ENCODE measurements at places on chromosomes 4 and X.

DNA sequence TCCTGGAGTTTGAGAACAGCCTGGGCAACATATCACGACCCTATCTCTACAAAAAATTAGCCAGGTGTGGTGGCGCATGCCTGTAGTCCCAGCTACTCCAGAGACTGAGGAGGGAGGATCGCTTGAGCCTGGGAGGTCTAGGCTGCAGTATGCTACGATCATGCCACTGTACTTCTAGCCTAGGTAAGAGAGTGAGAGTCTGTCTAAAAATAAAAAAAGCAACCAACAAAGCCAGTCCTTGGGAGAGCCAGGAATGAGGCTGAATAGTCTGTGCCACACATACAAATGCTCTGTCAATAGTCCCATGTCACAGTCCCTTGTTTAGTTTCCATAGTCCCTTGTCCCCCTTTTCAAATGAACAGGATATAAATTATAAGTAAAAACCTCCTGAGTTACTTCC is 19.3 kb upstream of the PRSS48 start:
- no peak overlapping the region for H3K4me3 ChIP-seq
- H3K27me3 ChIP-seq = no peaks in the 10 kb centered on the region

GRCh38 chr4:165539801-165540200 is 161.0 kb downstream of the CPE start:
- no peaks in the 10 kb centered on the region for H3K36me3 ChIP-seq
- no peak overlapping the region for H3K4me3 ChIP-seq
- no peaks in the 10 kb centered on the region for H3K27me3 ChIP-seq
- no peak overlapping the region for H3K27ac ChIP-seq
- no peak for DNase-seq
- H3K4me1 ChIP-seq = no peaks in the 10 kb centered on the region

DNA sequence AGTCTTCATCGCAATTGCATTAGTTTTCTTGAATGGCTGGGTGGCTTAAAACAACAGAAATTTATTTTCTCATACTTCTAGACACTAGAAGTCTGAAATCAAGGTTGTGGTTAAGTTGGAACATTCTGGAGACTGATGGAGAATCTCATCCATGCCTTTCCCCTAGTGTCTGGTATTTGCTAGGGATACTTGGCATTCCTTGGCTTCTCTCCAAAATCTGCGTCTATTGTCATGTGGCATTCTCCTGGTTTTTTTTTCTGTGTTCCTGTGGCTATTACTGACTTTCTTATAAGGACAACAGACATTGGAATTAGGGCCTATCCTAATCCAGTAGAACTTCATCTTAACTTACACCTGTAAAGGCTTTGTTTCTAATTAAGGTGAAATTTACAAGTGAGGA is 272.8 kb upstream of the EPHA5 start:
- H3K27ac ChIP-seq = no peak overlapping the region
- H3K4me3 ChIP-seq = no peak overlapping the region
- no peak for DNase-seq
- H3K4me1 ChIP-seq = no peaks in the 10 kb centered on the region
- no peaks in the 10 kb centered on the region for H3K27me3 ChIP-seq

DNA sequence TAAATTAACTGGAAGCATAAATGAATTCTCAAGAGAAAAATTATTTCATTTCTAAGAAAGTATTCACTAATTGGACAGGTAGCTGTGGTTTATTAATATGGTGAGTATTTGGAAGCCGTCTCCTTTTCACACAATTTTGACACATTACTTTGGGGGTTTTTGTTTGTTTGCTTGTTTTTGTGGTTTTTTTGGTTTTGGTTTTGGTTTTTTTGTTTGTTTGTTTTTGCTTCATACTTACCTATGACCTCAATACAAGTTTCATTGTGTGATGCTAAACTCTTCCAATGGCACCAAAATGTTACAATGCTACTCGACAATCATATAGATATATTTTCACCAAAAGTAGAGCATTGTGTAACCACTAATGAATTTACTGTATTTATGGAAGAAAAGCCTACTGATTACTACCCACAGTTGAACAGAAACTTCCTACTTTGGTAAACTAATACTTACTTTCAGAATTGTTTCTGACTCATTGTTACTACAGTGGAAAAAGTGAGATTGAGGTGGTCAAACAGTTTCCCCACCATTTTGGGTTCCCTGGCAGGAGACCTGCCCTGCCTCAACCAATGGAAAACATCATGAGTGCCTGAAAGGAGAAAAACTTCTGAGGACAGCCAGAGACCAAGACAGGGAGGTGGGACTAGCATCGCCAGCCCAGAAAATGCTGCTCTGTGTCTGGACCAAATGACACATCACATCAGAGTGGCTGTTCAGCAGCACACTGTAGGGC is 443.1 kb downstream of the HNRNPD start:
- H3K4me1 ChIP-seq = no peaks in the 10 kb centered on the region
- H3K36me3 ChIP-seq = no peaks in the 10 kb centered on the region
- H3K27ac ChIP-seq = no peak overlapping the region
- H3K27me3 ChIP-seq = no peaks in the 10 kb centered on the region

GRCh38 chrX:134470013-134470412 is 10.0 kb downstream of the HPRT1 start:
- no peak overlapping the region for H3K27ac ChIP-seq
- no peaks in the 10 kb centered on the region for H3K4me1 ChIP-seq
- H3K36me3 ChIP-seq = no peaks in the 10 kb centered on the region
- H3K27me3 ChIP-seq = no peaks in the 10 kb centered on the region
- no peak overlapping the region for H3K4me3 ChIP-seq

DNA sequence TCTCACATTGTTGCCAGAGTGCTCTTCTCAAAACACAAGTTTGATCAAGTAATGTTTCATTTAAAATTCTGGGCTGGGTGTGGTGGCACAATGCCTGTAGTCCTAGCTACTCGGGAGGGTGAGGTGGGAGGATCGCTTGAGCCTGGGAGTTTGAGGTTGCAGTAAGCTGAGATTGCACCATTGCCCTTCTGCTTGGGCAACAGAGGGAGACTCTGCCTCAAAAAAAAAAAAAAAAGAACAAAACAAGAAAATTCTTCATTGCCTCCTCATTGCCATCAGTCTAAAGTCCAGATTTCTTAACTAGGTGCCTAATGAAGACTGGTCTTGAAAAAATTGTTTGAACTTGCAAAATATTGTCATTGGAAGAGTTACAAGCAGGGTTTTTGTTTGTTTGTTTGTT is 120.1 kb downstream of the MFAP3L start:
- no peaks in the 10 kb centered on the region for H3K27me3 ChIP-seq
- no peak for DNase-seq
- no peak overlapping the region for H3K4me3 ChIP-seq
- H3K4me1 ChIP-seq = no peaks in the 10 kb centered on the region
- H3K27ac ChIP-seq = no peak overlapping the region
- no peaks in the 10 kb centered on the region for H3K36me3 ChIP-seq

DNA sequence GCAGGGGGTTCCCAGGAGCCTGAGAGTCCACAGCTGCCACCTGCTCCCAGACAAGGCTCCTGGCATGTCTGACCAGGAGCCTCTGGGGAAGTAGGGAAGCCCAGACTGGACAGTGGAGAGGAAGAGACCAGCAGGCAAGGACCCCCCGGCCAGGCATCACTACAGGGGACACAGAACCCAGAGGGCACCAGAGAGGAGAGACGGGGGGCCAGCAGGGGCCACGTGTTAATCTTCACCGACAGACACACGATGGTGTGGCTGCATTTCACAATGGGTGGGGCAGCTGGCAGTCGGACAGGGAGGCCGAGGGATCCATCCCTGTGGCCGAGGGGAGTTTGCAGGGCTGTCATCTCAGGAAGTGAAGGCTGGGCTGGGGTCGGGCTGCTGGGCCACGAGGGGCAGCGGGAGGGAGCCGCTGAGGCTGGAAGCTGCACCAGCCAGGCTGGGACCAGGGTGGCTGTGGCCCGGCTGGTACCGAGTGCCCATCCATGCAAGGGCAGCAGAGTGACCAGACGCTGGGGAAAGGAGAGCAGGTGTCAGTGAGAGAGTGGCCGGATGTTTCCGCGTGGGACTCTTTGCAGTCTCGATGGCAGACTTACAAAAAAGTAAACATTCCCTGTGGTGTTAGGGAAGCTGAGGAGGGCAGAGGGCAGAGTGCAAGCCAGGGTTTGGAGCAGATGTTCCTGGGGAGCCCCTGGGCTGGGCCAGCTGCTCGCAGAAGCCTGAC is 4.7 kb downstream of the PDE6B start:
- no peaks in the 10 kb centered on the region for H3K36me3 ChIP-seq
- no peak overlapping the region for H3K27ac ChIP-seq
- no peaks in the 10 kb centered on the region for H3K4me1 ChIP-seq
- no peak overlapping the region for H3K4me3 ChIP-seq
- H3K27me3 ChIP-seq = no peaks in the 10 kb centered on the region

- no peaks in the 10 kb centered on the region for H3K27me3 ChIP-seq
- H3K36me3 ChIP-seq = no peaks in the 10 kb centered on the region
- no peak overlapping the region for H3K27ac ChIP-seq
These were observed 228.4 kb upstream of the EMCN start for GRCh38 chr4:100746141-100746739.

DNA sequence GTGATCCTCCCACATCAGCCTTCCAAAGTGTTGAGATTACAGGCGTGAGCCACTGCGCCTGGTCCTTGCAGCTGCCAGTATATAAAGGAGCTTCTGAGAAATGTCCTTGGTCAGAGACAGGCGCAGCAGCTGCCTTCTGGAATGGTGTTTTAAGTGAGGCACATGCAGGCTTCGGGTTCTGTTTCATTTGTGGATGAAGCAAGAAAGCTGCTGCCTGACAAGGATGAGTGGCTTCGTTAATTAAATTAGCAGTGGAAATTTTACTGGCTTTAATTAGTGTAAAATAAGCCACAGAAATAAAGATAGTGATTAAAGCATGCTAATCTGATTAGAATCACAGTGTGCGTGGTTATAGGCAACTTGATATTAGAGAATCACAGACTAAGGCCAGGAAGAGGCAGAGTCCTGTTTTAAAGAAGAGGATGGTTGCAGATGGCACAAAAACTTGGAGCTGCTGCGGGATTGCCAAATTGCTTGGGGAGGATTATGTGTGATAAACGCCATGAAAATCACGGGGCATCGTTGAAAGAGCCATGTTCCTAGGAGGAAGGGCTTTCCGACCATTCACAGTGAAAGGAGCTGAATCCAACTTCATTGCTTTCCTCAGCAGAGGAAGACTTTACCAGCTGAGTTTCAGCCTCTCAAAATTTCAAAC is 348.4 kb upstream of the FAT1 start:
- no peaks in the 10 kb centered on the region for H3K4me1 ChIP-seq
- no peaks in the 10 kb centered on the region for H3K36me3 ChIP-seq
- DNase-seq = no peak
- no peak overlapping the region for H3K27ac ChIP-seq

GRCh38 chr4:146814750-146815149 is 130.9 kb downstream of the TTC29 start:
- no peaks in the 10 kb centered on the region for H3K4me1 ChIP-seq
- H3K27ac ChIP-seq = no peak overlapping the region
- no peak overlapping the region for H3K4me3 ChIP-seq

- H3K4me1 ChIP-seq = no peaks in the 10 kb centered on the region
- H3K27ac ChIP-seq = no peak overlapping the region
- H3K4me3 ChIP-seq = no peak overlapping the region
- no peak for DNase-seq
- H3K27me3 ChIP-seq = no peaks in the 10 kb centered on the region
These were observed 49.5 kb upstream of the TMLHE start for GRCh38 chrX:155662282-155662681.

- peak; percentile 83 for DNase-seq
- no peaks in the 10 kb centered on the region for H3K27me3 ChIP-seq
- H3K4me1 ChIP-seq = no peaks in the 10 kb centered on the region
- H3K27ac ChIP-seq = peak overlapping the region; percentile 83
These were observed 1.6 kb downstream of the RAB33A start for GRCh38 chrX:130173190-130173895.

DNA sequence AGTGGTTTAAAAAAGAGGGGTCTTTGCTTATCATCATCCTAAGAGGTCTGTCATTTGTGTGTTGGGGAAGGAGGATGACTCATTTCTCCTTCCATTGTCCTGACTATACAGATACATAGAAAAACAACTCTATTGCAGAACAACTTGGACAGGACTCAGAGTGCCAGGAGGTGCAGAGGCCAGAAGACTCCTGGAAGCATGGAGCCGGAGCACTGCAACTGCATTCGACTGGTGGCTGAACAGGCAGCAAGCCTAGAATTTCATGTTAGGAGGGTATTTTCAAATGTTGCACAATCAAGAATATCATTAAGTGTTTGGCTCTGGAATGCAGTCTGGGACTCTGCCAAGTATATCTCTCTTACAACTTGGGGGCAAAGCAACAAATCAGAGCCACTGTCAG is 35.0 kb upstream of the MAML3 start:
- no peaks in the 10 kb centered on the region for H3K27me3 ChIP-seq
- H3K4me1 ChIP-seq = no peaks in the 10 kb centered on the region
- H3K27ac ChIP-seq = no peak overlapping the region
- H3K4me3 ChIP-seq = no peak overlapping the region
- peak; percentile 70 for DNase-seq

GRCh38 chrX:54495814-54496516 is at the start of gene FGD1:
Gene FGD1, minus strand, starts transcription at chrX:54496234. Its CDS starts 802 bp downstream, at chrX:54495432.
- H3K4me1 ChIP-seq = peaks cover 4% of the 10 kb centered on the region
- H3K27ac ChIP-seq = peak within 1 kb of the TSS; percentile 86

GRCh38 chr4:4329496-4329895 is 39.4 kb downstream of the ZBTB49 start:
- H3K4me3 ChIP-seq = no peak overlapping the region
- no peaks in the 10 kb centered on the region for H3K4me1 ChIP-seq
- DNase-seq = peak; percentile 33
- no peaks in the 10 kb centered on the region for H3K36me3 ChIP-seq
- no peak overlapping the region for H3K27ac ChIP-seq

DNA sequence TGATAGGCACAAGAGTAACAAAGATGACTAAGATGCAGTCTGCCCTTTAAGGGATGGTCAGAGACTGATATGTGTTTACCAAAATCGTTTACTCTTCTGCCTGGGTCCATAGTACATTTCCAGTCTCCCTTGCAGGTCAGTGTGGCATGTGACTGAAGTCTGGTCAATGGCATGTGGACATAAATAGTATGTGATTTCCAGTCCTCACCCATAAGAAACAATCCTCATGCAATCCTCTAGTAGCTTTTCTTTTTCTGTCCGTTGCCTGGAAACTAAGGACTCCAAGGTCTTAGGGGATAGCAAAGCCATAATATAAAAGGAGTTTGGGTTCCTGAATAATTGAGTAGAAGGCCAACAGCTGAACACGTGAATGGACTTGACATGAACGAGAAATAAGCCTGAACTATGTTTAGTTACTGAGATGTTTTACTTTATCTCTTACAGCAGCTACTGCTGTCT is 1.1 kb downstream of the SLC9B2 start:
- DNase-seq = no peak
- H3K27ac ChIP-seq = peak overlapping the region; percentile 87
- peaks cover 2% of the 10 kb centered on the region for H3K36me3 ChIP-seq
- no peaks in the 10 kb centered on the region for H3K4me1 ChIP-seq

- H3K4me1 ChIP-seq = no peaks in the 10 kb centered on the region
- no peak overlapping the region for H3K27ac ChIP-seq
- no peaks in the 10 kb centered on the region for H3K27me3 ChIP-seq
- no peaks in the 10 kb centered on the region for H3K36me3 ChIP-seq
- no peak for DNase-seq
- H3K4me3 ChIP-seq = no peak overlapping the region
These were observed 38.2 kb upstream of the TMPRSS11B start for GRCh38 chr4:68283714-68284113.

DNA sequence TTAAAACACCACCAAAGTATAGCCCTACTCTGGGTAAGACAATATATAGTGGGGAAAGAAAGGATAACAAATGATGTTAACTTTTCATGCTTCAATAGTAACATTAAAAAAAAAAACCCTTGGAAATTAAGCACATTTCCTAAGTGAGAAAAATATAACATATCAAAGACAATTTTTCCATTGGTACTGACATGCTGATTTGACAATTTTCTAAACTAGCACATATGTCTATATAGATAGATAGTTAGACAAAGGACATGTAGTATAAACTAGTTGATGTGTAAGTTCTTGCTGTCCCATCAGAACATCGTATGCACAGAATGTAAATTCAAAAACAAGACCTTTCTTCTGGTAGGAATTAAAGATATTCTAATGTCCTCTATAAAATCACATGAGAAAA is 47.2 kb upstream of the ETNPPL start:
- H3K4me1 ChIP-seq = no peaks in the 10 kb centered on the region
- no peak overlapping the region for H3K27ac ChIP-seq
- no peak overlapping the region for H3K4me3 ChIP-seq
- H3K27me3 ChIP-seq = no peaks in the 10 kb centered on the region
- DNase-seq = no peak
